Lung (tissue), 17 donors: ENCODE measurements at places on chromosomes 4 and X. TPM values are rescaled to one million over a fixed set of nuclear protein-coding genes. Genes with fewer than 3 reads are reported as not detected.

Gene HSFX3
- total RNA-seq, result not detected

Gene SLITRK4
- total RNA-seq, result 0.52 TPM

Gene GAGE12H
- not detected for total RNA-seq

GRCh38 chr4:144732584-144733428 is 86.8 kb downstream of the HHIP start:
- no peaks in the 10 kb centered on the region for H3K4me1 ChIP-seq
- no peak overlapping the region for H3K4me3 ChIP-seq
- no peaks in the 10 kb centered on the region for H3K27me3 ChIP-seq
- no peak overlapping the region for H3K27ac ChIP-seq
- no peaks in the 10 kb centered on the region for H3K36me3 ChIP-seq
- DNase-seq, result no peak

DNA sequence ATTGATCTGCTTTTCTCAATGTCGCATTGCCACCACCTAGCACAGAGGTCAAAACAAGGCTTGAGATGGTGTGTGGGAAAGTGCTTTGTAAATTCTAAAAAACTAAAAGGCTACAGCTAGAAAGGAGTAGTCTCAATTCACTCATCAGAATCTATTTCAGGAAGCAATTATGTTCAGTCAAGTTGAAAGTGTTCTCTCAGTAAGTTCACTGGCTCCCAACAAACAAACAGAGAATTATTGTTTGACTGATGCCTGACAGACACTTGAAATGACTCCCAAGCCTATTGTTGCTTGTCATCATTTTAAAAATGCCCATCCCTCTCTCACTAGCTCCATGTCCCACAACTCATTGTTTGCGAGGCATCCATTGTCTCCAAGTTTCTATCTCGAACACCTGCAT is 419.6 kb upstream of the CPEB2 start:
- no peaks in the 10 kb centered on the region for H3K36me3 ChIP-seq
- no peaks in the 10 kb centered on the region for H3K27me3 ChIP-seq
- no peaks in the 10 kb centered on the region for H3K4me1 ChIP-seq
- H3K27ac ChIP-seq, result no peak overlapping the region

GRCh38 chr4:10438924-10439323 is 18.3 kb downstream of the ZNF518B start:
- no peak overlapping the region for H3K4me3 ChIP-seq
- no peaks in the 10 kb centered on the region for H3K4me1 ChIP-seq
- DNase-seq, result no peak
- H3K27me3 ChIP-seq, result no peaks in the 10 kb centered on the region
- no peaks in the 10 kb centered on the region for H3K36me3 ChIP-seq

DNA sequence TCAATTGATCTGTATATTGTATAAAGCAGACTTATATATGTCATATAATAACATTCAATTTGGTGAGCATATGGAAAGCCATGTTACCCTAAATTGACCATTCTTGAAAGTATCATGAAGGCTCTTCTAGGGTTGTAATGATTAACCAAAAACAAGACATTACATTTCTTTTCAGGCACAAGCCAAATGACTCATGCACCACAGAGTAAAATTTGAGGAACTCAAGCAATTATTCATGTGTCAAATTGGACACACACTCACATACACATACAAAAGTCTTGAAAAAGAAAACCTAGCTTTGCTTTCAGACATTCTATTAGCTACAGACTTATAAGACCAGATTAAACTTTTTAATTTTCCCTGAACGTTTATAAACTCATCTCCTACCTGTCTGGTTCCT is 146.5 kb upstream of the PCDH18 start:
- H3K27me3 ChIP-seq, result no peaks in the 10 kb centered on the region
- no peak overlapping the region for H3K27ac ChIP-seq
- H3K4me3 ChIP-seq, result no peak overlapping the region

DNA sequence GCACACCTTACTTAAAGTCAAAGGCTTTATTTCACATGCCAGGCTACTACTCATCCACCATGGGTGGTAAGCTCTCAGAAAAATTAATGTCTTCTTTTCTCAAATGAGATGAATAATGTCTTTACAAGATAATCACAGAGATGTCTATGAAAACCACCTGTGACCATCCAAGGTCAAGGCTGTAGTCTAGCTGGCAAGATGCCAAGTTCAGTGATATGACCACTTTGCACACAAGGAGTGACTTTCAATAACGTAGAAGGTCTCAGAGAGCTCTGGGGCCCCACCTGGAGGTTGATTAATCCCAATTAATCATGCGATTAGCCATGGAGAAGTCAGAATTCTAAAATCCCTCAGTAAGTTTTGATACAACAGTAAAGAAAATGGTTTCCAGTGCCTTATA is 20.5 kb downstream of the ANOS1 start:
- H3K4me1 ChIP-seq, result no peaks in the 10 kb centered on the region
- H3K36me3 ChIP-seq, result no peaks in the 10 kb centered on the region
- no peak overlapping the region for H3K27ac ChIP-seq

DNA sequence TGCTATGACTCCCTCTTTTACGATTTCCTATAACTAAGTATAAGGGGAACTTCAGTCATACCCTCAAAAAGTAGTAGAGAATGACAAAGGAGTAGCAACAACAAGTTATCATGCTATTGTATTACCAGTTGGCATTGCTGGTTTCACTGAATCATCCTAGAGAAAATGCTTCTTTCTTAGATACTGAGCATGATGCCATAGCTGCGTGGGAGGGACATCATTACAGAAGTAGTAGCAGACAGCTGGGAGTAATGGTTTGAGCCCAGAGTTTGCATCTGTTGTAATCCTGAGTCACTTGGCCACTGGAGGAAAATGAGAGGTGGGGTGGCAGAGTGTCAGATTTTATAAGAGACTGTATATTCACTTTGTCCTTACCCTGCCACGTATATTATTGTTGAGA is 38.6 kb downstream of the MTMR1 start:
- H3K4me3 ChIP-seq, result no peak overlapping the region
- no peaks in the 10 kb centered on the region for H3K4me1 ChIP-seq
- peaks cover 5% of the 10 kb centered on the region for H3K36me3 ChIP-seq
- DNase-seq, result no peak

- no peak overlapping the region for H3K4me3 ChIP-seq
- H3K4me1 ChIP-seq, result peaks cover 23% of the 10 kb centered on the region
- H3K36me3 ChIP-seq, result no peaks in the 10 kb centered on the region
- DNase-seq, result peak; percentile 56
These were observed 22.1 kb downstream of the TMEM131L start for GRCh38 chr4:153488006-153488891.

GRCh38 chr4:150525321-150525868 is 56.6 kb upstream of the MAB21L2 start:
- H3K27me3 ChIP-seq, result no peaks in the 10 kb centered on the region
- no peak overlapping the region for H3K4me3 ChIP-seq
- no peaks in the 10 kb centered on the region for H3K4me1 ChIP-seq
- no peaks in the 10 kb centered on the region for H3K36me3 ChIP-seq
- no peak for DNase-seq

DNA sequence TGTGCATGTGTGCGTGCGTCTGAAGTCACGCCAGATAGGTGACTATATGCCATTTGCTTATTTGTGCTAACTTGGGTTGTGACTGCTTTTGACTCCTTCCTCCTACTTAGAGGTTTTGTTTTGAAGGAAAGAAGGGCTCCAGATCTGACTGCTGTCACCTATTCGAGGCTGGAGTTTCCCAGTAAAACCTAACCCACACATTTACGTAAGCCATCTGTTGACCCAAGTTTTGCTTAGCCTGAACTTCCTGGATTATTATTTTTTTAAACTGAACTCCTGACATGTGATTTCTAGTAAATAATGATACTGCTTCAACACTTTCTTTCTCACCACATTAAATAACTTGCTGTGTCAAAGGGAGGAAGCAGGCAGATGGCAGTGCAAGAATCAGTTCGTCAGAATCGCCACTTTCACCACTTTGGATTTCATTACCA is 41.5 kb downstream of the DTHD1 start:
- no peaks in the 10 kb centered on the region for H3K4me1 ChIP-seq
- no peak overlapping the region for H3K27ac ChIP-seq
- no peaks in the 10 kb centered on the region for H3K36me3 ChIP-seq
- H3K27me3 ChIP-seq, result no peaks in the 10 kb centered on the region

GRCh38 chr4:111282035-111282434 is 659.2 kb upstream of the PITX2 start:
- DNase-seq, result no peak
- no peaks in the 10 kb centered on the region for H3K4me1 ChIP-seq
- no peaks in the 10 kb centered on the region for H3K27me3 ChIP-seq
- H3K36me3 ChIP-seq, result no peaks in the 10 kb centered on the region

DNA sequence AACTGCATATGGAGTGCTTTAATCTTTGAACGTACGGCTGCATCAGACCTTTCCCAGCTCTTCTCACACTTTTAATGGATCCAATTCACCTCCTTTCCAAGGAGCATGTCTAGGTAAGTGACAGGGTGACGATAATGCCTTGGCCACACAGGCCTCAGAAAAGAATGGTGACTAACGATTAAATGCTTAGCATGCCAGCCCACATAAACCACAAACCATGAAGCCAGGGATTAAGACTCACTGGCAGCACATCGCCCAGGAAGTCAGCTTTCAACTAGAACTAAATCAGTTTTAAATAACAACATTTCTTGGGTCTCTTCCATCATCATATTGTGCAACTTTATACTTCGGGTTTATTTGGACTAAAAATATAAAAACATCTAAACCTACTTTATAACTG is 28.7 kb downstream of the INPP4B start:
- peak overlapping the region; percentile 51 for H3K27ac ChIP-seq
- H3K36me3 ChIP-seq, result no peaks in the 10 kb centered on the region
- no peaks in the 10 kb centered on the region for H3K4me1 ChIP-seq
- no peaks in the 10 kb centered on the region for H3K27me3 ChIP-seq
- no peak overlapping the region for H3K4me3 ChIP-seq
